SK-N-SH (cell line): ENCODE measurements at places on chromosomes 12 and 14.

- peak; percentile 72 for DNase-seq
Observed at GRCh38 chr12:95548056-95548538, 3.2 kb downstream of the USP44 start.

- no peak for DNase-seq
Observed at GRCh38 chr12:112847708-112848337, 56.3 kb downstream of the RPH3A start.

DNA sequence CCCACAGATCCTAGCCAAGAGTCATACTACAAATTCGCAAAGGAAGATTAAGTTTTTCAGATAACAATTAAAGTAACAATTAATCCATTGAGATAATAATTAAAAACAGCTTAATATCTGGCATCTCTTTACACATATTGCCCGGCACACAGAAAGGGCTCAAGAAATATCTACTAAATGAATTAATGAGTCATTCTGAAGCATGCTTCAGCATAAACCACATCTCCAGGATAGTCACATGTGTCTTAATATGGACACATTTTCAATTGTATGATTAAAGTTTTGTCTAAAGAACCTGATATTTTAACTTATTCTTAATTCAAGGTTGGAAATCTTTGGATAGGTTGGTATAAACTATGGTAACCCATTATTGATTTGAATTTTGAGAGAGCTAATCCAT lies 9.6 kb downstream of the ITPR2 start:
- DNase-seq: no peak

DNA sequence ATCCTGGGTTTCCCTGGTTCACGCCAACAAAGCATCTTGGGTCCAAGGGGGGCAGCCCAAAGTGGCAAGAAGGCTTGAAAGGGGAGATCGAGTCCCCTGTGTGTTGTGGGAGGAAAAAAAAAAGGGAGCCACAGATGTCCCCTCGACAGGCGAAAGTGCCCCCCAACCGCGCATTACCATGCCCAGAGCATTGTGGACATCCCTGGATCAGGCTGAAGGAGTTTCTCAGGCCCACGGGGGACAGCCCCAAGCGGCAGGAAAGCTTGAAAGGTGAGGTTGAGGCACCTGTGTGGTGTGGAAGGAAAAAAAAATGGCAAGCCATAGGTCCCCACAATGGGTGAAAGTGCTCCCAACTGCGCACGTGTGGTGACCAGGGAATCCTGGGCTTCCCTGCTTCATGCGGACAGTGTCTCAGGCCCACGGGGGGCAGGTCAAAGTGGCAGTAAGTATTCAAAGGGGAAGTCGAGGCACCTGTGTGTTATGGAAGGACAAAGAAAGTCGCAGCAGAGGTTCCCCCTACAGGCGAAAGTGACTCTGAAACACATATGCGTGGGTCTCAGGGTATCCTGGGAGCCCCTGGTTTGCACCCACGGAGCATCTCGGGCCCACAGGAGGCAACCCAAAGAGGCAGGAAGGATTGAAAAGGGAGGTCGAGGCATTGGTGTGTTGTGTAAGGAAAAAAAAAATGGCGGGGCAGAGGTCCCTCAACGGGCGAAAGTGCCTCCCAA lies 580.1 kb downstream of the ALG10 start:
- DNase-seq: peak; percentile 0

DNA sequence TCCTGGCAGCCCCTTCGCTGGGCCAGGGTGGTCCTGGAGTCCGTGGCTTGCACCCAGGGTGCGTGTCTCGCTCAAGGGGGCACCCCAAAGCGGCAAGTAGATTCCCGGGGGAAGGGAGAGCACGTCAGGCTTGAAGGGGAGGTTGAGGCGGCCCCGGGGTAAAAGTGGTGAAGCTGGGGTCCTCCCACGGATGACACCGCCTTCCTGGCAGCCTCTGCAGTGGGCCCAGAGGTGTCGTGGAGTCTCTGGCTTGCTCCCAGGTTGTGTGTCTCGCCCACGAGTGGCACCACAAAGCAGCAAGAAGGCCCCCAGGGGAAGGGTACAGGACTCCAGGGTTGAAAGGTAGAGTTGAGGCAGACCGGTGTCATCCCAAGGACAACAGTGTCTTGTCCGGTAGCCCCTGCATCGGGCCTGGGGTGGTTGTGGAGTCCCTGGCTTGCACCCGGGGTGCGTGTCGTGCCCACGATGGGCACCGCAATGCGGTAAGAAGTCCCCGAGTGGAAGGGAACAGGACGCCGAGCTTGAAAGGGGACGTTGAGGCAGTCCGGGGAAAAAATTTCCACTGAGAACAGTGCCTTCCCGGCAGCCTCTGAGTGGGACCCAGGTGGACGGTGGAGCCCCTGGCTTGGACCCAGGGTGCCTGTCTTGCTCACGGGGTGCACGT lies 158.0 kb upstream of the ALG10B start:
- no peak for DNase-seq

- no peak for DNase-seq
Observed at GRCh38 chr12:95443459-95443858, 30.5 kb upstream of the METAP2 start.

DNA sequence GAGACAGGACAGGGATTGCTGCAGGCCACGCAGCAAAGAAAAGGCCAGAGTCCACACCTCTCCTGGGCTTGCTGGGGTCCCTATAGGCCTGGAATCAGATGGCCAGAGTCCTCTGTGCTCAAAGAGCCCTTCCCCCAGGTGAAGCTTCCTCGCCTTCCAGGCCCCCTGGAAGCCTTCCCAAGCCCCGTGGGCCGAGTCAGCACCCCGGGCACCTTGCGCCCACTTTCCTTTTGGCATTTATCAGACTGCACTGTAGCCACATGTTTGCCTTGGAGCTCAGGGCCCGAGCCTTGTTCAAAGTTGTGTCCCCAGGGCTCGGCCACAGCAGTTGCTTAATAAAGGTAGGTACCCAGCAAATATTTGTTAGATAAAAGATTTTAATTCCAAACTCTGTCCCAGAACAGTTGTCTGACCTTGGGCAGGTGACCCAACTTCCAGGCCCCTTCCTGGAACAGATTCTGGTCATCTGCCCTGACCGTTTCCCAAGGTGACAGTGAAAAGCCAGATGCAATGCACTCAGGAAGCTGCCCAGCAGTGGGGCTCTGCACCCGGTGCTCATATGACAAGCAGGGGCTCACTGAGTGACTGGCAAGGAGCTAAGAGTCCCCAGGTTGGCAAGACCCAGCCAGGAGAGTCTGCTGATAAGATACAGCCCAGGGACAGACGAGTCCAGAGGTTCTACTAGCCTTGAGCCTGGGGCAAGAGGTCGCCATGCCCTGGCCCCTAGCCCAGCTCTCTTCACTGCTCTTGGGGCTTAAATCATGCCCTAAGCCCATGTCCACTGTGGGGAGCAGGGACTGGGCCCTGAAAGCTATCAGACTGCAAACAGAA lies 81.2 kb downstream of the PITPNM2 start:
- peak; percentile 40 for DNase-seq
